ENCODE measurements at places on chromosomes 6 and 20.

DNA sequence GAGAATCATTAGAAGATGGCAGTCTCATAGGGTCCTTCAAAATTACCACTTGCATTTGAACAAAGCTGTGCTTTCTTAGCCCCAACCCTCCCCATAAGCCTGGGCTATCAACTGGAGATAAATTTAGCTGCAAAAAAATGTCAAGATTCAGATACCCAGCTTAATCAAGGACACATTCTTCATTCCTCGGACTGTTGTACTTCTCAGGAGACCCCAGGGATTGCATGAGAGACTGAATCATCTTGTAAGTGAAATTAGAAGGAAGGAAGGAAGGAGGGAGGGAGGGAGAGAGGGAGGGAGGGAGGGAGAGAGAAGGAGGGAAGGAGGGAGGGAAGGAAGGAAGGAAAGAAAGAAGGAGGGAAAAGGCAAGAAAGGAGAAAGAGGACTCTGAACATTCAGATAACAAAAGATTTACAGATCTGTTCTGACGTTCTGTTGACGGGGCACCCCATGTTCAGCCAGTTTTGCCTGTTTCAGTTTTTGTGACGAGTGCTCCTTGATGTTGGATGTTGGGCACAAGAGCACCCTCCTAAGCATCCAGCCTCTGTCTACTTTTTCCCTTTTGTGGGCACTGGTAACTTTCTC is 498.7 kb downstream of the PREX1 start:
- DNase-seq, result no peak

DNA sequence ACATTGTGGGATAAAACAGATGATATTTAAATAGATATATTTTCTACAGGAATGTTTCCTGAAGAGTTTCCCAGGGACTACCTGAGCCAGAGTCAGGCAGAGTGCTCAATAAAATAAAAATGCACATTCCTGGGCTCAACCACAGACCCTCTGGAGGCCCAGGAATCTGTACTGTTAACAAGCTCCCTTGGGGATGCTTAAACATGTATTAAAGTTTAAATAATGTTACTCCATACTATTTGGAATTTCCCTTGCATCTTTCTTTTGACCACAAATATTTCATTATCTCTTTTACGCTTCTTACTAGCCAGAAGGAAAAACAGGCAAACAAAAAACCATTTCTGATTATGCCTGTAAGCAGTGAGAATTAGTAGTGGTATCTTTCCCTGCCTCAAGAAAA is 42.3 kb downstream of the GPR63 start:
- no peak for DNase-seq

- peak; percentile 72 for DNase-seq
Observed at GRCh38 chr6:7238900-7239589, 74.0 kb downstream of the SSR1 start.

GRCh38 chr20:1880529-1881239 is 14.5 kb upstream of the SIRPA start:
- no peak for DNase-seq

- no peak for DNase-seq
Observed at GRCh38 chr6:33632558-33633039, 11.5 kb downstream of the ITPR3 start.

GRCh38 chr6:63677282-63677681 is 41.7 kb downstream of the PHF3 start:
- no peak for DNase-seq

- no peak for DNase-seq
Observed at GRCh38 chr20:20815711-20816455, 103.4 kb upstream of the RALGAPA2 start.

DNA sequence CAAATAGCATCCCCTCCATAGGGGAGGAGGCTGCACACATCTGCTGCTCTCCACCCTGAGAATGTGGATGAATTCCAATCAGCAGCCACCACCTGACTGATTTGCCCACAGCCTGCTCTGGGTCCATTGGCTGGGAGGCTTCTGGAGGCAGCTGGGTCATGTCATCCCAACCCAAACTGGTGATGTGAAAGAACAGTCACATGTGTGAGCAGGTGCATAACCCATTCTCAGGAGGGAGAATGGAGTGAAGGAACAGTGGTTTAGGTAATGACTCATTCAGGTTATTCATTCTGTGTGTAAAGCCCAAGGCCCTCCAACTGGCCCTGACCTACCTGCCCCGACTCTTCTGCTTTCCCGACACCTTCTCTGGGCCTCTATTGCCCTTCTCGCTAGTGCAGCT is 90.9 kb upstream of the GCM1 start:
- no peak for DNase-seq

DNA sequence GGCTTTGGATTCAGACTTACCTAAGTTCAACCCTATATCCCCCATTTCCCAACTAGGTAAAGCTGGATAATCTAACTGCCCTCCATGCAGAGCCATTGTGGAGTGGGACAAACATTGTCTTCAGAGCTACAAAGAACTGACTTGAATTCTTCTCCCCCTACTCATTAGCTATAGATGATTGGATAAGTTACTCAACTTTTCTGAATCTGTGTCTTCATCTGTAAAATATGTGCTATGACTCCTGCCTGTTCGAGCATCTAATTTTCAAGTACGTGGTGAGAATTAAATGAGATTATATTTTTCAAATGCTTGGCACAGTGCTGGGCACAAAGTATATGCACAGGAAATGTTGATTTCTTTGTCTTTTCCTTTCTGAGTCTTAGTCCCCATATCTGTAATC is 240.3 kb upstream of the TCF21 start:
- DNase-seq, result no peak

DNA sequence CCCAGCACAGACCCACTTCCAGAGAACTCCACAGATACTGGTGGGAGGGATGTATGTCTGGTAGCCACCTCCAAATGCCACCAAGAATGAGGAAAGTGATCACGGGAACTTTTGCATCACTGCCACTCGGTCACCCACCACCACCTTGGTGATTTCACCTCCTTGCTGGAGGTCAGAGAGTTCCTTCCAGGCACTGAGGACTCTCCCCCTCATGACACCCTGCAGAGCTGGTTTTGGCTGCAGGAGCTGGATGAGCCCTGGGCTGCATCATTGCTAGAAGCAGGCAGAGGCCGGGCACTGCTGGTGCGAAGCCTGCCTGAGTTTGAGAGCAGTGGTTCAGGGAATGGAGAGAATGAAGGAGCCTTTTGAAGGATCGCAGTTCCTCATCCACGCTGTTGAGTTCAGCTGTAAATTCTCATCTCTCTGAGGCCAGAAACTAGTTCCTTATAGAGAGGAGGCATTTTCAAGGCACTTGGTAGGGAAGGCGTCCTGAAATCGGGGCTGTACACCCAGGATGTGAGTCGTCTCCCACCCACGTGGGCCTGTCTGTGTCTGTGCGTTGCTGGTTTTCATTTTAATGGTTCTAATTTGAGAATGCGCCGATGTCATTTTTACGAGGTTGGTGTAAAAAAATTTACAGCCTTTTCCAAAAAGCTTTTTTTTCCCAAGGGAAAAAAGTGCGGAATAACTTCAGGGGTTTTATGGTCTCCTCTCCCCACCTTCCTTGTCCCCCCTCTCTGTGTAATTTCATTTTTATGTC is 25.0 kb downstream of the FOXP4 start:
- no peak for DNase-seq

Measured in dorsolateral prefrontal cortex (tissue), 122 donors.